ENCODE measurements at places on chromosomes 13 and 19. TPM values are rescaled to one million over a fixed set of nuclear protein-coding genes. Genes with fewer than 3 reads are reported as not detected.

- no peaks in the 10 kb centered on the region for H3K27me3 ChIP-seq
- no peak overlapping the region for H3K27ac ChIP-seq
- DNase-seq: no peak
- H3K4me1 ChIP-seq: peaks cover 57% of the 10 kb centered on the region
Measured at GRCh38 chr13:40960716-40961115, 58.4 kb downstream of the ELF1 start.

DNA sequence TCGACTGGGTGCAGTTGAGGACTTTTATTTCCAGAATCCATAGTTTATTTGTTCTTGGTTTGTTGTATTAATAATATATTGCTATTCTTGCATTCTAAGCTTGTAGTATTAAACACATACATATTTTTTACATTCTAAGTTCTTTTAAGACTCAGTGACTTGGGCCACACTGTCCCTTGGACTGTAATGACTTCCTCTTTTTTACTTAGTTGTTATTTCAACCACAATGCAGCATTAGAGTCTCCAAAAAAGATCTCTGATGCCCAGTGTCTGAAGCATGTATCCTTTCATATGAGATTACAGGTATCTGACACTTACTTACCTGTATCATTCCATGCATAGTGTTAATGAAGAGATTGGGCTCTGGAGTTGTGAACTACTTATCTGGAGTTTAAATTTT, 864.9 kb upstream of the PCDH20 start:
- no peak overlapping the region for H3K27ac ChIP-seq
- H3K36me3 ChIP-seq: no peaks in the 10 kb centered on the region
- no peak overlapping the region for H3K4me3 ChIP-seq
- DNase-seq: no peak
- no peaks in the 10 kb centered on the region for H3K27me3 ChIP-seq

- H3K4me3 ChIP-seq: no peak overlapping the region
- H3K4me1 ChIP-seq: no peaks in the 10 kb centered on the region
- no peak overlapping the region for H3K27ac ChIP-seq
- DNase-seq: no peak
- H3K36me3 ChIP-seq: no peaks in the 10 kb centered on the region
Measured at GRCh38 chr13:44792096-44792495, 197.2 kb downstream of the NUFIP1 start.

DNA sequence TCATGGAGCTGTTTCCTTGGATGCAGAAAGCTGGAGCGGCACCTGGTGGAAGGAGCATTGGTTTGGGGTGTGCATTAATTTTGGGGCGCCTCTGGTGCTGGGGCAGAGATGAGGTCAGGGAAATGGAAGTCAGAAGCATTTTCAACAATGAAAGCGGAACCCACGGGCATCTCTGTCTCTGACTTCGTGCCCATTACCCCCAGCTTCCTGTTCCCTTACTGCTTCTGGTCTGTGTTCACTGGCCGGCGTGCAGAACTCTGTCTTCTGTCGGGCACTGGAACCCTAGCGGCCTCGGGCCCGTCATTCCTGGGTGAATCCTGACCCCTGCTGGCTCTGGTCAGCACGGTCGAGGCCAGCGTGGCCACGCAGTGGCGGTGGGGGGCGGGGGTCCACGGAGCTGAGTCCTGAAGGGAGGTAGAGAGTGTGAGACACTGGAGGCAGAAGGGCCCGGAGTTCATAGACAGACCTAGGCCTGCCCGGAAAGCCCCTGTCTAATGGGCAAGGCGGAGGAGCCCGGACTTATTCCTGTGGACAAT, 7.9 kb upstream of the LINGO3 start:
- DNase-seq: peak; percentile 37
- no peak overlapping the region for H3K4me3 ChIP-seq
- H3K27me3 ChIP-seq: peaks cover 13% of the 10 kb centered on the region
- H3K27ac ChIP-seq: no peak overlapping the region

Gene LIN7B
- 6.3 TPM for total RNA-seq

Gene KLF12
- 26.3 TPM for total RNA-seq
